ENCODE measurements at places on chromosomes 11 and 22.
A peak's percentile ranks its signal among the peaks of the same experiment; 100 is the strongest.

DNA sequence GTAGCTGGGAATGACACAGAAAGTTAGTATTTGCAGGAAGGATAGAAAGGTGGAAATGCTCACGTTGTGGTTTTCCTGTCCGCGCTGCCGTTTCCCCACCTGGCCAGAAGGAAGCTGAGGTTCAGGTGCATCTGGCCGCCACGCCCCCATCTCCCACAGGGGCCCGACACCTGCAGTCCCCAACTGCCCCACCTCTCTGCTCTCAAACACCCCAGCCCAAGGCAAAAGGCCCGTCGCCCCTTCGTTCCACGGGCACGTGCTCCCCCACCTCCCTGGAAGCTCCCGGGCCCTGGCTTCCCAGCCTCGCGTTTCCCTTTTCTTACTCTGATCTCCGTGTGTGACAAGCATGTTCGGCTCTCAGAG lies 985.1 kb downstream of the BRD1 start:
- DNase-seq: no peak

- peak; percentile 69 for DNase-seq
Observed at GRCh38 chr22:49827853-49828598, at the start of gene BRD1. Gene BRD1, minus strand, starts transcription at chr22:49827873. Its CDS starts 3,556 bp downstream, at chr22:49824317.

GRCh38 chr11:78210000-78210608 lies 21.4 kb downstream of the USP35 start:
- DNase-seq: no peak

- peak; percentile 65 for DNase-seq
Observed at GRCh38 chr22:32985899-32986765, 72.0 kb downstream of the SYN3 start.

DNA sequence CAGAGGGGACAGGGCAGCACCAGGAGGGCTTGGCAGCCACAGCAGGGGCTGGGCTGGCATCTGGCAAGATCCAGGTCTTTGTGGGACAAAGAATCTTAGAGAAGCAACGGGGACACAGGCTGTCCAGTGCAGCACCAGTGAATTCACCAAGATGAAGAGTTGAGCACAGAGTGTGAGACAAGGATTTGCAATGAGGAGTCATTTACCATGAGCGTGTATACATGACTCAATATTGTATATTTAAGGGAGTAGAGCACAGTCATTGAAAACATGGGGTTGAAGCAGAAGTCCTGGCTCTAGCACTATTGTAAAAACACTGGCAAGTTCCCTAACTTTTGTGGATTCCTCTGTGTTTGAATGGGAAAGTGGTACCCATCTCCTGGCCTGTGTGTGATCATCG lies 3.5 kb downstream of the APOL1 start:
- no peak for DNase-seq

GRCh38 chr11:955154-956063 lies 29.7 kb downstream of the AP2A2 start:
- DNase-seq: no peak

DNA sequence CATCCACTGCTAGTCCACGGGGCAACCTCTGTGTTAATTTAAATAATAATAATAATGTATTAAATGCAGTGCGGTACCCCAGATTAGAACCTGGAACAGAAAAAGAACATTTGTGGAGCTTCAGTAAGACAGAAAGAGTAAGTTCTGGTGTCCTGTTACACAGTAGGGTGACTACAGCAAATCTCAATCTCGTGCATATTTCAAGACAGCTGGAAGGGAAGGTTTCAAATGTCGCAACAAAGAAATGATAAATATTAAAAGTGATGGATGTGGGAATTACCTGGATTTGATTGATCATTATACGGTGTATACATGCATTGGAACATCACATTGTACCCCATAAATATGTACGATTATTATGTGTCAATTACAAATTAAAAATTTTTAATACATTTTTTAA lies 1.7 kb upstream of the RAC2 start:
- DNase-seq: no peak

- DNase-seq: no peak
Observed at GRCh38 chr11:24386546-24387397, 110.1 kb upstream of the LUZP2 start.

DNA sequence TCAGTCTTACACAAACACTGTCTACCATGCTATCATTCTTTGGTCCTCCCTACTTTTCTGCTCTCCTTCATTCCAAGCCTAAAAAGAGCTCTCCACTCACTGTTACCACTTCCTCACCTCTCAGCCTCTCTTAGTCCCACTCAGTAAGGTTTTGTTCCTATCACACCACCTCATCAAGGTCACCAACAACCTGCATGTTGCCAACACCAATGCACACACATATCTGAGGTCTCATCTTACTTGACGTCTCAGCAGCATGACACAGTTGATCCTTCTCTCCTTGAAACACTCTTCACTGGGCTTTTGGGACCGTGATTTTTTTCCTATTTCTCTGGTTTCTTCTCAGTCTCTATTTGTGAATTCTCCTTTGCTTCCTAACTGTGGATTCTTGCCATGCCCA lies 8.1 kb downstream of the PISD start:
- no peak for DNase-seq

GRCh38 chr22:44287121-44287693 lies 25.5 kb downstream of the SHISAL1 start:
- DNase-seq: no peak

GRCh38 chr22:39907605-39908097 lies 6.8 kb downstream of the GRAP2 start:
- DNase-seq: no peak

DNA sequence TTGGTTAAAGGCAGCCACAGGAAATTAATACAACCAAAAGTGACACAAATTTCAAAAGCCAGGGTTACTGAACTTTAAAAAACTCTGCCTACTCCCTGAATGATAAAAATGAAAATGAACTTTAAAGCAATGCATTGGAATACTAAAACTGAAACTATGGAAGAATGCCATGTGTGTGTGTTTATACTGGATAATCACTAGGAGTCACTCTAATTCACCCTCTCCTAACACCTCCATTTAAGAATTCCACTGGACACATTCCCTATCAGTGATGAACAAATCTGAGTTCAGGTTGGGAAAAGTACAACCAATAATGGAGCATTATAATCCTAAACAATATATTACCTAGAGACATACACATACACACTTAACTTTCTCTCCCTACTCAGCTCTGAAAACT lies 27.5 kb upstream of the PLAAT3 start:
- DNase-seq: no peak

- no peak for DNase-seq
Observed at GRCh38 chr22:47147572-47147971, 385.1 kb downstream of the TBC1D22A start.

- DNase-seq: no peak
Observed at GRCh38 chr22:24107661-24108060, 73.6 kb upstream of the SUSD2 start.

DNA sequence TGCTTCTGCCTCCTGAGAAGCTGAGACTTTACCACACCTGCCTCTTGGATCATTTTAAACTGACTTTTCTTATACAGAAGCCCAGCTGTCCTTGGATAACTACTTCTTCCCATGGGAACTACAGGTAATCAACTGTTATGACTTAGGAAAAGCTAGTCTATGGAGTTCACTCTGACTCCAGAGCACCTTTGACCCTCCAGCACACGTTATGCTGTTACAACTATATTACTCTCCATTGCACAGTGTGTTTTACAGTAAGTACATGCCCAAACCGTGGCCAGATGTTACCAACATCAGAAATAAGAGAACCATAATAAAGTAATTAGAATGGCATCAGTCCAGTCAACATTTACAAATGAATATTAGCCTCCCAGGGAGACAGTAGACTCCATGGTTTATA lies 21.3 kb upstream of the TSG101 start:
- DNase-seq: no peak

- DNase-seq: no peak
Observed at GRCh38 chr11:62981743-62982142, 3.0 kb downstream of the SLC22A6 start.

GRCh38 chr11:120054016-120054752 lies 83.7 kb downstream of the TRIM29 start:
- no peak for DNase-seq

DNA sequence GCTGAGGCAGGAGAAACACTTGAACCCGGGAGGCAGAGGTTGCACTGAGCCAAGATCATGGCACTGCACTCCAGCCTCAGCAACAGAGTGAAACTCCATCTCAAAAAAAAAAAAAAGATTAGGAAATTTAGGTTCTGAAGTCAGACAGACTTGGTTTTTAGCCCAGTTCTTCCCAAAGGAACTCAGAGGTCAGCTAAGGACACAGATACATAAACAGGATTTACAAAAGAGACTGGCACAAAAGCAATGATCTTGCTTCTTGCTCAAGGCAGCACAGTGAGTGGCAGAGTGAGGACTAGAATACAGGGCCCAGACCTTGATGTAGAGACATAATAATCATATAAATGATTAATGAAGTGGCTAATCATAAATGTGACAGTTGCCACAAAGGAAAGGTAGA lies 25.4 kb upstream of the RRAS2 start:
- no peak for DNase-seq

Measured in inflammatory macrophage treated with lipopolysaccharide for 4 hours (primary cell).